ENCODE measurements at places on chromosomes 12 and 14. TPM values are rescaled to one million over a fixed set of nuclear protein-coding genes. Genes with fewer than 3 reads are reported as not detected.

Gene ANKS1B
- 15.1 TPM for total RNA-seq

Gene LRRK2
- total RNA-seq: 23.6 TPM

Gene MMP17
- 63.2 TPM for total RNA-seq

Gene C12orf50
- 0.58 TPM for total RNA-seq

Gene EML1
- 12.1 TPM for total RNA-seq

GRCh38 chr12:59298296-59298695 is 297.5 kb upstream of the SLC16A7 start:
- no peak for DNase-seq

GRCh38 chr12:124388038-124388671 is 93.3 kb downstream of the RFLNA start:
- no peak for DNase-seq

- DNase-seq: peak; percentile 81
These were observed 5.3 kb downstream of the BHLHE41 start for GRCh38 chr12:26119391-26119989.

- no peak for DNase-seq
These were observed 31.2 kb downstream of the NUAK1 start for GRCh38 chr12:106107566-106107965.

- DNase-seq: no peak
These were observed 8.0 kb upstream of the DYNC1H1 start for GRCh38 chr14:101956179-101956885.

- DNase-seq: peak; percentile 56
These were observed 3.9 kb downstream of the CEBPE start for GRCh38 chr14:23115039-23115731.

GRCh38 chr14:99875421-99875820 is 82.2 kb downstream of the EML1 start:
- DNase-seq: no peak

DNA sequence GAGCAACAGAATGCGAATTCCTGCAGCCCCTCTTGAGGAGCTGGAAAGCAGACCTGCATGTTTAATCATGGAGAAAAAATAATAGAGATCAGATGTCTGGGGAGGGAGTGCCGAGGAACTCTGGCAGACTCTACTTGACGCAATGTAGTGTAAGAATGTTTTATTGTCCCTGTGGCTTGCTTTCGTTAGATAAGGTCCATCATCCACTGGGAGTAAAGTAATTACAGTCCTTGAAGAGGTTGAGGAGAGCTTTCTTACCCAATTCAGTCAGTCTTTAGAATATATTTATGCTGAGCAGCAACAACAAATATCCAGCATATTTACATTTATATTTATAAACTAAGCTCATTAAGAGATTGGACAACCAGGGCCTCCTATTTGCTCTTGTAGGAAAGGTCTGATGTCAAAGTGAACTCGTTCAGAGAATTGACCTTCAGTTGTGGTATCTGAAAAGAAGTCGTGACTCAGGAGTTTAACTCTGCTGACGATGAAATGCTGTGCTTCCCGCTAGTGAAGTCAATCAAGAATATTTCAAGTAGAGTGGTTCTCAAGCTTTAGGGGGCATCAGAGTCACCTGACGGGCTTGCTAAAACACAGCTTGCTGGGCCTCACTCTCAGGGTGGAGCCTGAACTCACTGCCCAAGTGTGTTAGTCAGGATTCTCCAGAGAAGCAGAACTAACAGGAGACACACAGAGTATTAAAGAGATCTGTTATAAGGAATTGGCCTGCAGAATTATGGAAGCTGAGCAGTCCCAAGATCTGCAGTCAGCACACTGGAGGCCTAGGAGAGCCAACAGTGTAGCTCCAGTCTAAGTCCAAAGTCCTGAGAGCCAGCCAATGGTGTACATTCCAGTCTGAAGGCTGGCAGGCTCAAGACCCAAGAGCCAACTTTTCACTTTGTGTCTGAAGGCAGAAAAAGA is 139.3 kb upstream of the LMNTD1 start:
- DNase-seq: no peak
